ENCODE measurements at places on chromosomes 6 and 20.

GRCh38 chr6:97925504-97925903, 642.5 kb upstream of the MMS22L start:
- DNase-seq, result no peak

DNA sequence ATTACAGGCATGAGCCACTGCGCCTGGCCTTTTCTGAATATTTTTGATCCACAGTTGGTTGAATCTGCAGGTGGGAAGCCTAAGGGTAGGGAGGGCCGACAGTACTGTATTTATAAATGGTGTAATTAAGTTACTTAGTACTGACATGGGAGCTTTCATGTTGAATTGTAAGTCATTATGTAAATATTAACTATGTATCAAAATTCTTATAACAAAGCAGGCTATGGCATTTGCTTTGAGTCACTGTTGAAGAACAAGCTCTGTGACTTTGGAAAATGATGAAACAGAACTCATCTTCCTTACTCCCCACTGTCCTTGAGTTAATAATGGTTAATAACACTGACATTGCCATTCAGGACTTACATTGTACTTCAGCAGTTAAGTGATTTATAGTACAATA, 63.0 kb upstream of the TXNDC5 start:
- DNase-seq, result no peak

DNA sequence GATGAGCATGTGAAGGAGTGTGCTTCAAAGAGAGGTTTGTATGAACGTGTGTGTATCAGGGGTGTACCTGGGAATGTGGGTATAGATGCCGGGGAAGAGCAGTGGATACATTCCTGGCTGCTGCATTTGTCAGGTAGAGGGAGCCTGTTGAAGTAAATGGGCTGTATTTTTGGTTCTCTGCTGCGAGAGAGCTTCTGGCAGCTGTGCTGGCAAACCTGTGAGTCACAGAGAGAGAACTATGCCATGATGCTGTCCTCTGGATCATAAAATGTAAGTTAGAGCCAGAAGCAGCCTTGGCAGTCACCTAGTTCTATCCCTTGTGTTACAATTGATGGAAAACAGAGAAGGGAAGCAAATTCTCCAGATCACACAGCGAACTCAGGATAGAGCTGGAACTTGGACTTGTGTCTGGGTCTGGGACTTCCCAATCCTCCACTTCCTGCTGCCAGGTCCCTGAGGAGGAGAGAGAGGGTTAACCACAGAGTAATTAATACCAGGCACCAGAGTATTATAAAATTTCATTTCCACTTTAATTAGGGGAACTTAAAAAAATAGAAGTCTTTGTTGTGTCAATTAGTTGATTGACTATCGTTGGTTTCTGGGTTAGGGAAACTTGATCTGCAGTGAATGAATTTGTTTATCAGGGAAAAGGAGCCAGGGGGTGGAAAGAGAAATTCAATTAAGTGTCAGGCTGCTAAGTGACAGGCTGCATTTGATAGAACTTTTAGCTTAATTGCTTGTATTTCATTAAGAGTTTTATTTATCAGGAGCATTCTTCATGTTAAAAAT, 41.1 kb upstream of the GTSF1L start:
- DNase-seq, result no peak

- DNase-seq, result no peak
Observed at GRCh38 chr20:49510562-49511122, 28.2 kb upstream of the KCNB1 start.

GRCh38 chr6:53029761-53030160, 34.7 kb upstream of the GSTA4 start:
- DNase-seq, result no peak

GRCh38 chr6:101393251-101393828, at the start of gene GRIK2:
GRIK2 (plus strand) TSS chr6:101393708.
- DNase-seq, result no peak

DNA sequence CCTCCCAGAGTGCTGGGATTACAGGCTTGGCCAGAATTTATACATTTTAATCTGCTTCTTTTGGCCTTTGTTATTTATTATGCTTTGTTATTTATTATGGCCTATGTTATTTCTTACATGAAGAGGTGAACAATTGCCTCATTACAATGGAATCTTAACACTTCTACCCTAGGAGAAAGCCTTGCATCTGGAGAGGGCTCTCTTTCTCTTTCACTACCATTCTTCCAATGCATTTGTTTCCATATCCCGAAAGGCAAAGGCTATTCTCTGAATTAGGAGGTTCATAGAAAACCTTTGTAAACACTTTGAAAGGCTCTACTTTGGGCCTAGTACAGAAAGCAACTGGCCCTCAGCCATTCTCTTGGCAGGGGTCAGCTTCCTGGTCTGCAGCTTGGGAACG, 19.9 kb upstream of the DEK start:
- DNase-seq, result no peak

DNA sequence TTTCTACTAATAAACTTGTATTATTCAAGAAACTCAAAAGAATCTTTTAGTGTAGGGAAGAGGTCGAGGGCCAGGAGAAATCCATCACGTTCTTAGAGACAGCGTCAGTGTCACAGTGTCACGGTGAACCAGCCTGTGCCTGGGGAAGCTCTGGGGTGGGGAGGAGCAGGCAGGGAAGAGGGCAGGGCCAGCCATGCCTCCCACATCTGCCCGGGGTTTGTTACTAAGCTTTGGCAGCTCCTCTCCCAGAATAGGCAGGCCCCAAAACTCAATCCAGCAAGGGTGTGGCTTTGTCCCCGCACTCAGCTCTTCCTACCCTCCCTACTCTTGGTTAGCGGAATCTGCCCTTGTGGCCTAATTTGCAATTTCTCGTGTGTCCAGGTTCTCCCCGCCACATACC, 72.9 kb downstream of the TCP11 start:
- DNase-seq, result no peak

All from activated gamma-delta T cell (primary cell).